C1 segment of cervical spinal cord (tissue), 14 donors: ENCODE measurements at places on chromosomes 7 and 10.

GRCh38 chr7:87498893-87499292 is 23.4 kb upstream of the ABCB4 start:
- DNase-seq, result no peak

DNA sequence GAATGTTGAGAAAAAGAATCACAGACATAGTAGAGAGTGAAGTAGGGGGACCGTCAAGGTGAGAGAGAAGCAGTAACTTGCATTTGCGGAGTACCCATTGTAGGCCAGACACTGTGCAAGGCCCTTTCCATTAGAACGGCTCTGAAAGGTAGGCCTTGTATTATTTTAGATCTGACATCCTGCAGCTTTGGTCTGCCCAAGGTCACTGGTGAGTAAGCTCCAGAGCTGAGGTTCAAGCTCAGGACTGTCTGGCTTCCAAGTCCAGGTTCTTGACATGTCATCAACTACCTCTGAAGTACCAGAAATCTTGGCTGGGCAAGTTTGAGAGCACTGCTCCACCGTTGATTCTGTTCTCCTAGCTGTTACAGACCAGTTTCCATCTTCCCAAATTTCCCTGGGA is 13.2 kb upstream of the EVX1 start:
- DNase-seq, result no peak

- no peak for DNase-seq
Measured at GRCh38 chr10:19592276-19592675, 224.0 kb upstream of the PLXDC2 start.

- no peak for DNase-seq
Measured at GRCh38 chr10:120749072-120749471, 102.1 kb upstream of the WDR11 start.

DNA sequence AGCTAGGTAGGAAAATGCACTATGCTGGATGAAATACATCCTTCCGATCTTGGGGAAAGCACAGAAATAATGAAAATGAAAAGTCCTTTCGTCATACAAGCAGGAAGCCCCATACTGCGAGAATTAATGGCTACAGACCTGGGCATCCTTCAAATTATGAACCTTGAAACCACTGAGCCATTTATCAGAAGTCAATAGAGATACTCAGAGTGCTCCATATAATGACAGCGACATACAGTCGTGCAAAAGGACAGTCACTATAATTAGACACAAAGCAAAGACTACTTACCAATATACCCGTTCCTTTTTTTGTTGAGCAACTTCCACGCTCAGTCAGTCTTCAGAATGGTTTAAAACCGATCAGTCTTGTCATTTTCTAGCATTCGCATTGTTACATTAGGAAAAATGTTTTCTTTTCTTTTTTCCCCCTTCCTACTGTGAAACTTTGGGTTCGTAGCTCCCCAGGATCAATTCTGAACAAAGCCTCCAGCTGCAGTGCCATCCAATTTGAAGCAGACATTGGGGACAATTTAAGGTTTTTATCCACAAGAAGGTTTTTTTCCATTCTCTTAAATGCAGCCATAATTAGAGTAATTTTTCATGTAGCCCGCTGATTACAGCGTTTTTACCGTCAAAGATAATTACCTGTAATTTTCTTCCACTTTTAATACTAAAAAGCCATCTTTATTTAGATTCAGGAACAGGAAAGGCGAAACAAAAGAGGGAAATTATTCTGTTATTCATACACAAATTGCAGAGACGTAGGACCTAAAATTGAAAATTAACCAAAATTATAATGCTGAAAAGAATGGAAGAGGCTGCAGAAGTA is 6.4 kb downstream of the DLX6 start:
- no peak for DNase-seq

DNA sequence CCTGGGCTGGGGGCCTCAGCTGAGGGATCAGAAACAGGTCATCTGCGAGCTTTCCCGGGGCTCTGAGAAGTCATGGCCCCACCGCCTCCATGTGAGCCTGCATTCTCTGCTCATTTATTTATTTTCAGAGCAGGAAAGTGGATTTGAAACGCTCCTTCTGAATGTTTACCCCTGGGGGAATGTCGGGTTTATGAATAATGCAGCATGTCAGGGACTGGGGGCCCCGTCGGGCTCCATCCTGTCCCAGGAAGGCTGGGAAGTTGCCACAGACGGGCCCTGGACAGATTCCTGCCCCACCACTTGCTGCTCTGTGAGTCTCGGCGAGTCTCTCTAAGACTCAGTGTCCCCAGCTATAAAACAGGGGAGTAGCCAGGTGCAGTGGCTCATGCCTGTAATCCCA is 11.9 kb upstream of the GTF2IRD1 start:
- no peak for DNase-seq

DNA sequence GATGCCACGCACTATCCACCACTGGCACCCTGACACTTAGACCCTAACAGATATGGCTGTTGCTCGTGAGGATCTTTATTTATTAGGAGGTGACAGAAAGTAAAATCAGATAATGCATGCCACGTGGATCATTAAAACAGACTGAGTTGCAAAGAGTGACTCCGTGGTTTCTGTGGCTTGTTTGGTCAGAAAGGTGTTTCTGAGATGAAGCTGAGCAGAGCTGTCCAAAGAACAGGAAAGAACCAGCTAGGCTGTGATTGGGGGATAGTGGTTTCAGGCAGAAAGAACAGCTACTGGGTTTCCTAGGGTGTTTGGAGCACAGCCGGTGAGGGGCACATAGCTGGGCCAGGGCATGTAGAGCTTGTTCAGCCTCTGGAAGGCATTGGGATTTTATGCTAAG is 34.4 kb downstream of the CSGALNACT2 start:
- no peak for DNase-seq

DNA sequence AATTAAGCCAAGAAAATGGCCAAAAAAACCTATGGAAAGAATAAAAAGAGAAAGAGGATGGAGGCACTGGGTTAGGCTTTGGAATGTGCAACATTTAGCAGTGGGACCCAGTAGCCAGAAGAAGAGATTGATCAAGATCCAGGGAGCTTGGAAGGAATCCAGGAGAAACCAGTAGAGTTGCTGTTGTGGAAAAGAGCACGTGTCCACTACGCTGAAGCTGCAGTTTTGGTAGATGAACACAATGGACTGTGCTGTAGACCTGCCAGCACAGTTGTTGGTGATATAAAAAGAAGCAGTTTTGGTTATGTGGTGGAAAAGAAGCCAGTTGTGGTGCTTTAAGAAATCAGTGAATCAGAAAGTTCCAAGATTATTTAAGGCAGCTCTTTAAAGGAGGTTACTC is 802.2 kb upstream of the POM121L12 start:
- no peak for DNase-seq

- DNase-seq, result no peak
Measured at GRCh38 chr10:5457741-5458140, 41.6 kb downstream of the CALML5 start.

GRCh38 chr7:128304212-128304611 is 39.5 kb downstream of the RBM28 start:
- DNase-seq, result no peak

- DNase-seq, result no peak
Measured at GRCh38 chr7:34776748-34777358, 118.8 kb downstream of the NPSR1 start.

GRCh38 chr7:380139-380485 is 90.1 kb downstream of the FOXL3 start:
- no peak for DNase-seq

- DNase-seq, result no peak
Measured at GRCh38 chr10:70267161-70267933, 16.5 kb downstream of the NPFFR1 start.

GRCh38 chr7:114548081-114548980 is 133.7 kb downstream of the FOXP2 start:
- DNase-seq, result no peak

- DNase-seq, result no peak
Measured at GRCh38 chr10:95395947-95396449, 105.2 kb upstream of the PDLIM1 start.

- DNase-seq, result no peak
Measured at GRCh38 chr7:115496006-115496405, 534.6 kb downstream of the TFEC start.

GRCh38 chr7:121397822-121398221 is 1.7 kb upstream of the FAM3C start:
- no peak for DNase-seq

GRCh38 chr7:28570970-28571288 is 158.6 kb downstream of the CREB5 start:
- DNase-seq, result no peak

- DNase-seq, result no peak
Measured at GRCh38 chr10:5959581-5960069, 17.7 kb downstream of the IL15RA start.

DNA sequence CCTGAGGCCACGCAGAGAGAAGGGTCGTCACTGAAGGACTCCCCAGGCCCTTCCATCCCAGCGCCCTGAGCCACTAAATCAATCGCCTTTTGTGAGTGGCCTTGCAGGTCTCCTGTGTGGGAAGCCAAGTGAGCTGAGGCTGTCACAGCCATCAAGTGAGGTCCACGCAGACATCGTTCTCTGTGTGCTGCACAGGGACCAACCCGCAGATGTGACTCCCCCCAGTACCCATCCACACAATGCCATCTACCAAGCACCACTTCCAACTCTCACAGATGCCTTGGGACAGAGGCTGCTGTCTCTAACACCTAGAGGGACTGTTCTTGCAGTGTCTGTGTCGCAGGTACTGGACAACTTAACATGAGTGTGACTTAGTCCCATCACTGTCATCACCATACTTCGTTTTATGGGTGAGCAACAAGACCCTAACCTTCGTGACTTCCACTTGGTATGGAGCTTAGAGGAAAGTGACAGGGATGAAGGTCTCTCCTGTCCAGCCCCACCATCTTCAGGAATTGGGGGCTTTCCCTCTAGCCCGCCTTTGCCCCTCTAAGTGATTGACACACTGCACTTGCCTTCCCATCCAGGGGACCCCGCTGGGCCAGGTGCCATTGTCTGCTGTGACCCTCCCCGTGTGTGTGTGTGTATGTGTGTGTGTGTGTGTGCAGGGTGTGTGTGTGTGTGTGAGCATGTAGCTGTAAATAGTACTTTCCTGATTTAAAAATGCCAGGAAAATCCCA is 51.4 kb upstream of the TMEM72 start:
- DNase-seq, result no peak

GRCh38 chr7:21542891-21543527 is at the start of gene DNAH11:
TSS of gene DNAH11 (plus strand) at chr7:21543039. CDS start at chr7:21543246, 207 bp downstream.
- no peak for DNase-seq

GRCh38 chr10:122213766-122214165 is 57.3 kb upstream of the BTBD16 start:
- DNase-seq, result peak; percentile 52

DNA sequence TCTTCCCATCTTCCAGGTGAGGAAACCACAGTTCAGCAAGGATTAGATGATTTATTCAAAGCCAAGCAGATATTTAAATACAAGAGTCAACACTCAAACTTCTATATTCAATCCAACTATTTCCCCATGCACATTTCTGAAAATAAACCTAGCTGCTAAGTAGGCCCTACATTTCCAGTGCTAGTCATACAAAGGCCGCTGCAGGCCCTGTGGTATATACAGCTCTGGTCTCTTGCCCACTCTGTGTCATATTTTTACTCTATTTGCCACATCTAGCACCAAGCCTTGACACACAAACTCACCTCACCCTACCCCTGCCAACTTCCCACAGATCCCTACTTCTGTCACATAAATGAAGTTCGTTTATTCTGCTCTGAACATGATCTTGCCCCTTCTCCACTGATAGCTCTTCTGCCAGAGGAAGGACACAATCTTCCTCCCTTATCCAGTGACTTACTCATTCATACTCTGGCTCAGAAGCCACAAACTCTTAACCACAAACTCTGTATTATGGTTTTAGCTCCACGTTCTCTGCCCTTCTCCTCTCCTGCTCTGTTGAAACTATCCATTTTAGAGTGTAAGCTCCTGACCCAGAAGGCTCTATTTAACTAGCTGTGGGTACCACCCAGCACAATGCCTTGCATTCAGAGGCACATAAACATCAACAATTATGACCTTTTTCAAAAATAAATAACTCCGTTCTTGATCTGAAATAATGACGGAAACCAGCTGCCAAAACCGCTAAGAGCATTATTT is 180.7 kb downstream of the CPEB3 start:
- DNase-seq, result no peak

DNA sequence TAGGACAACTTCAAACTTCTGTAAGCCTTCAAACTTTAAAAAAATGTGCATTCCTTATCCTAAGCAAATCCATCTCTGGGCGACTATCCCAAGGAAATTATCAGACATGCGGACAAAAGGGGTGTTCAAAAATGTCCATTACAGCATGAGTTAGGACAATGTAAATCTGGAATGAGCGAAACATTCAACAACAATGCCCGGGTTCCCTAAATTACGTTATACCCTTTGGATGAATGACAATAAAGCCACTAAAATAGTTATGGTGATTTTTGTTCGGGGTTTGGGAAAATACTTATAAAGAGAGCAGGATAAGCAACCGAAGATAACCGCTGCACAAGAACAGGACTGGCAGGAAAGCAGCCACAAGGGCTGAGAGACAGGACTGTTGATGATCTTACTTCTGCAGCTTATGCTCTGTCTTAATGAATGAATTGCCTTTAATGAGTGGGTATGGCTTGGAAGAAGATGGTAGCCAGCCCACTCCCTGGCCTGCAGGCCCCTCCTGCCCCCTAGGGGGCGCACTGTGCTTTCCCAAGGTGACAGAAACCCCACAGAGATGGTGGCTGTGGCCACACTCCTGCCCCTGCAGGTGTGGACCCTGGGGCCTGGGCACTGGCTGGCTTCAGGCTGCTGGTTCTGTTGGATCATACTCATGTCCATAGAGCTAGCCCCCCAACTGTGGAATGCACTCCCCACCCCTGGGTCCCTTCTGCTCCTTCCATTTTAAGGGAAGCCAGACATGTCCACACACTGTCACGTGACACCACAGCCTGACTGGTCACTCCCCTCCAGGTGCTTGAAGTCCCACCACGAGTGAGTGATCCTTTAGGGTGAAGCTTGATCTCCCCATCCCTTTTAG is 45.0 kb downstream of the ZCCHC24 start:
- DNase-seq, result no peak

DNA sequence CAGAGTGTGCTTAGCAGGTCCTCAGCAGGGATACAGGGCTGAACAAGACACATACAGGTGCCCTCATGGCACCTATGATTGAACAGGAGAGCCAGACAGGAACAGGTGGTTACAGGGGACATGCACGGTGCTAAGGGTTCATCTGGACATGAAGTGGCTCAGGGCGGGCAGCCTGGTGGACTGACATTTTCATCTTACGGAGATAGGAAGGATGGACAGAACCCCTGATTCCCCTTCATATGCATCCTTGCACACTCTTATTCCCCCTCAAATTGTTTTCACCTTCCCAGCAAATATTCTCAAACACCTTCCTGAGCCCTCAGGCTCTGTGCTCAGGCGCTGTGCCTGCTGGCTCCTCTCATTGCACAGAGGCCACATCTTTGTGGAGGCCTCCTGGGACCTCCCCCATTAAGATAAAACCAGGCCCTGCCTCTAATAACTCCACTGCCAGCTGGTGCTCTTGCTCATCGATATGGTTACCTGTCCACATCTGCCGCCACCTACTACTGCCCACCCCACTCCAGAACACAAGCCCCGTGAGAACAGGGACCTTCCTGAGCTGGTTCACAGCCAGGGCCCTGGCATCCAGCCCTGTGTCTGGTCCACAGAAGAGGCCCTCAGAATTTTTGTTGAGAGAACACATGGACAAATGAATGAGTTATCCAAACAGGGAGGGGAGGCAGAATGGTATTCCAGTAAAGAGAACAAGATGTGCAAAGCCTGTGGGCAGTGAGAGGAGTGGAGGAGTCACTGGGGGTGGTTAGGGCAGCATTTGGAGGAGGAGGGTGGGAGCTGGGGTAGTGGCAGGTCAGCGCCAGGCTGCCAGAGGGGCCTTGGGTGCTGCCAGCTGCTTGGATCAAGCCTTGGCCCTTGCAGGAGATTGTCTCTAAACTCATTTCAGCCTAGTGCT is 68.9 kb upstream of the AQP1 start:
- DNase-seq, result no peak
